ENCODE measurements at places on chromosomes 12 and 14. TPM values are rescaled to one million over a fixed set of nuclear protein-coding genes. Genes with fewer than 3 reads are reported as not detected.

NDUFB1 gene
- 29.7 TPM for total RNA-seq

CCND2 gene
- not detected for total RNA-seq

TBX3 gene
- total RNA-seq = 7.1 TPM

CAPZA3 gene
- total RNA-seq = not detected

CCDC91 gene
- 31.6 TPM for total RNA-seq

KRT79 gene
- total RNA-seq = not detected

PPP1R36 gene
- not detected for total RNA-seq

TAS2R14 gene
- total RNA-seq = 2.6 TPM

IAPP gene
- total RNA-seq = not detected

OTOGL gene
- total RNA-seq = 0.32 TPM

C1S gene
- total RNA-seq = 32.6 TPM

SDR9C7 gene
- total RNA-seq = not detected

- no peak for DNase-seq
Observed at GRCh38 chr14:71773898-71774481, 158.2 kb upstream of the RGS6 start.

GRCh38 chr12:89883630-89884389 is 175.2 kb upstream of the ATP2B1 start:
- peak; percentile 65 for DNase-seq

GRCh38 chr14:60652674-60653651 is 3.7 kb upstream of the SIX1 start:
- no peak for DNase-seq

GRCh38 chr12:57517187-57517586 is 3.1 kb downstream of the DDIT3 start:
- peak; percentile 71 for DNase-seq

DNA sequence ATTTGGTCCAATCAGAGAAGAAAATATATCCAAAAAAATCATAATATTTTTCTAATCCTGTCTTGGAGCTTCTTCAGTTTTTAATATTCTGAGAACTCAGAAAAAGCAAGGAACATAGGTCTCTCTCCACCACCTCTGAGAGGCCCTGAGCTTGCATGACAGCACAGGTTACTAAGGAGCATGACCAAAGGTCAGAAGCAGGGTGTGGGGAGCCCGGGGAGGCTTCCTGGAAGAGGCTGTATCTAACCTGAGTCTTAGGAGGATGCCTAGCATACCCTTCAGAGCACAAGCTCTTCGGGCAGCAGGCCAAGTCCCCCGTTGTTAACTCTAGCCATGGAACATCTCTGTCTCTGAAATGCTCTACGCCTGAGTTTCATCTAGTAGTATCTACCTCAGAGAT is 15.7 kb upstream of the STON2 start:
- no peak for DNase-seq

DNA sequence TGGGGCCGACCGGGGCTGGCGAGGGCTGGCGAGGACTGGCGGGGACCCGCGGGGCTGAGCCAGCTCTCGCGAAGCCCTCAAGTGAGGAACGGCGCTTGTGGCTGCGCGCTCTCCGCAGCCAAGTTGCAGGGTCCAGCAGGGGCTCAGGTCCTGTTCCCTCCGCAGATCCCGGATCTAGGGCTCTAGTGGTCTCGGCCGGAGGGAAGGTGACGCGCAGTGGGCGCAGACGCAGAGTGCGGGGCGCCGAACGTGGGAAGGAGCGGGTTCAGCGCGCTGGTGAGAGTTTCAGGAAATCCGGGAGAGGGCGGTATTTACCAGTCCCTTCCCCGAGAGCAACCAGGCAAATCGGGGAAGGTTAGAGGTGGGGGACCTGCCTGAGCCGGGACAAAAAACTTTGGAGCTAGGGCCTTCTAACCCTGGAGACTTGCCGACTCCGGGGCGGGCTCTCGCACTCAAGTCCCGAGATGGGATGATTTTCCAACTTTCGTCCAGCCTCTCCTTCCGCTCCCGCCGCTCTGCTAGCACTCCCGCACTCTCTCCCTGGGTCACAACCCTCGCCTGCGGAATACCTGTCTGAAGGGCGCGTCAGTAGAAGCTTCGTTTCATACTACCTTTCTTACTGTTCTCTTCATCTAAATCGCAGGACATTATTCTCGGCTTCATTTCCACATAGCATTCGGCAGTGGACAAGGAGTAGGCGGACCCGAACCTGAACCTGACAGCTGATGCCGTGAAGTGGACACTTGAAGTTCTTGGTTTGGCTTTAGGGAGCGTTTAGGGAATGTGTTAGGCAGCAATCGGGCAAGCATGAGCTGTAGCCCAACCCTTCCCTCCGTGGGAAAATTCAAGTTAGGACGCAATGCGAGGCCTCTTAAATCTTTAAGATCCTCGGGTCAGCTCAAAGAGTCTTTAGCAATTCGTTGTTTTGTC is 13.6 kb upstream of the PAX9 start:
- DNase-seq = peak; percentile 56

GRCh38 chr14:61510736-61511557 is 184.4 kb upstream of the HIF1A start:
- no peak for DNase-seq

- peak; percentile 35 for DNase-seq
Observed at GRCh38 chr14:92644171-92644969, 104.1 kb downstream of the LGMN start.

DNA sequence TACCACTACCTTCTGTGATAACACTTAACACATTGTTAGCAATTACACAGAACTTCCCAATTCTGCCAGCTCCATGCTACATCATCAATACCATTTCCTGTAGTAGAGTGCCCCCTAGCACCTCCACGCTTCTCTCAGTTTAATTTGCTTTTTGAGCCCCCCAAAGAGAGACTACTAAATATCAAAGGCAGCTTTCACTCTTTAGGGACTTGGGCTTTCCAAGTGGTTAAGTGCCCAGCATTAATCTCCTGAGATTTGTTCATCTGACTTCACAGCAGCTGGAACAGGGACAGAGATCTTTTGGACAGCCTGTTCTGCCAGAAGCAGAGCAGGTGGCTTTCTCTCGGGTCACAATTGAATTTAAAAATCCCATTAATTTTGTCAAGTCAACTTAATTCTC is 954.9 kb downstream of the DIO2 start:
- no peak for DNase-seq

DNA sequence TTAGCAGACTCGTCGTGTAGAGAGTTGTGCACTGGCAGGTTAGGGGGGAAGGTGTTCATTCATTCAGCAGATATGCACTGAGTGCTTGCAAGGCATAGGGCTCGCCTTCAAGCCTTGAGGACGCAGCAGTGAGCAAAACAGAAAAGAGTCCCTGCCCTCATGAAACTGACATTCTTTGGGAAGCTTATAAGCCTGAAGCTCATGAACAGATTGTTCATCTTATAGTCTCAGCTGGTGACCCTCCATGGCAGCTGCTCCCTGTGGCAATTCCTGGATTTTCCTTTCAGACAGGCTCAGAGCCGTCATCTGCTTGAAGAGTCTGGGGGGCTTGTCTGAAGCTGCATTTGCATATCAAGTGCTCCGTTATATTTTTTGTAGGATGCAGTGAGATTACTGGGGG is 148.4 kb downstream of the PRKCH start:
- DNase-seq = no peak

GRCh38 chr12:41621291-41621690 is 433.2 kb downstream of the PDZRN4 start:
- no peak for DNase-seq

GRCh38 chr12:91651728-91652127 is 469.1 kb upstream of the DCN start:
- no peak for DNase-seq

DNA sequence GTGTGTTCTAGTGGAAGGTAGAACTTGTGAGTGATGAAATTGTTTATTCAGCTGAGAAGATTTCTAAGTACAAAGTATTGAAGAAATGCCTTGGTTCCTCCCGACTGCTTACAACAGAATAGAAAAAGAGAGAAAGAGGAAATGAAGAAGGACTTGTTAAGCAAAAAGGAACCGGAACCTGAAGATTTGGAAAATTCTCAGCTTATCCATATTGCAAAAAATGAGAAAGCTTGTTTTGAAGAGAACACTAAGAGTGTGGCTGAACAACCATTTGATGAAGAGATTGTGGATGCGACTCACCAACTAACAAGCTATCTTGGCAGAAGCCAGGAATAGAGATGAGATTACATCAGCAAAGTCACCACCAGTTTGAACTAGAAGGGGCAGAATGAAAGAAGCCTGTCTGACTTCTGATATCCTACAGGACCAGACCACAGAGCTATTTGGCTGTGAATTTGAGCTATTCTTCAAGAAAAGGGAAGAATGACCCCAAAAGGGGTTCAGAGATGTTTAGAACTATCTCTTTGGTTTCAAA is 15.1 kb downstream of the NDUFA9 start:
- DNase-seq = peak; percentile 49

DNA sequence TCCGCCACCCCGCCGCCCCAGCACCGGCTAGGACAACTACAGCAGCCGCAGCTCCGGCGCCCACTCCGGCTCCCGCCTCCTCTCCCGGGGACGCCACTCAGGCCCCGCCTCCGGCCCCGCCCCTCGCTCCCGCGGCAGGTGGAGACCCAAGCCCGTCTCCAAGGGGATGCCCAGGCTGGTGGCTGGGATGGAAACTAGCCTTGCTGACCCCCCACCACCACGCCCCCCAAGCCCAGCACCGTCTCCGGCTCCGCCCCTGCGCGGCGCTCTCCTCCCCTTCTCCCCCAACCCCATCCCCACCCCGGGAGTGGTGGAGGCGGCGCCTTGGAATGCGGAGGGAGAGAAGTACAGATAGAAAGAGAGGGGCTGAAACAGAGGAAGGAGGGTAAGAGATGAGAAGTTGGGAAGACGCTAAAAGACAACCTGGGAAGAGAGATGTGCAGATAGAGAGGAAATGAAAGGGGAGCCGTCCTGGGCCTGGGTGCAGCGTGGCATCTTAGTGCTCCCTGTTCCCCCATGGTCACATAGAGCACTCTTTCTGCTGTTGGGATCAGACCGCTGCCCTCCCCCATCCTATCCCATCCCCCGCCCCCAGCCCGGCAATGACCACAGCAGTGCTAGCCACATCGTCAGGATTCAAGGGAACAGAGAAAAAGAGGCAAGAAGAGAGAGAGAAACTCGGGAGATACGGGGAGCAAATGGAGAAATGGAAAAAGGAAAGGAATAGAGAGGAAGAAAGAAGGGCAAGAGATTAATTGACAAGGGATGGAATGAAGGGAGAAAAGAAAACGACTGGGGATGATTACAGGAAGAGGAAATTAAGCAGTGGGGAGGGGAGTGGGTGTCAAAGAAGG is at the start of gene ITGA7:
ITGA7 (minus strand) TSS at position 64 of the 854 bp plus-strand sequence. CDS start 222 bp downstream, outside the sequence.
- DNase-seq = peak; percentile 68

- DNase-seq = no peak
Observed at GRCh38 chr14:70898111-70898745, 9.0 kb upstream of the PCNX1 start.

DNA sequence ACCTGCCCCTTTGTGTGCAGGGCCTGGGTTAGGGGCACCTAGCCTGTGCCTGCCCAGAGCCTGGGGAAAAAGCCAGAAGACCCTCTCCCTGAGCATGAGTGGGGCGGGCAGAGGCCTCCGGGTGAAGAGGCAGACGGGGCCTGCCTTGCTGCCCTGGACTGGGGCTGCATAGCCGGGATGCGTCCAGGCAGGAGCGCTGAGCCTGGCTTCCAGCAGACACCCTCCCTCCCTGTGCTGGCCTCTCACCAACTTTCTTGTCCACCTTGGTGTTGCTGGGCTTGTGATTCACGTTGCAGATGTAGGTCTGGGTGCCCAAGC is 216.1 kb downstream of the TMEM121 start:
- DNase-seq = no peak

- DNase-seq = no peak
Observed at GRCh38 chr12:125201090-125201489, 135.9 kb downstream of the AACS start.

GRCh38 chr14:45060551-45060950 is 23.4 kb upstream of the PRPF39 start:
- no peak for DNase-seq

- DNase-seq = no peak
Observed at GRCh38 chr12:130514149-130514551, 176.5 kb downstream of the PIWIL1 start.

GRCh38 chr12:111792155-111792855 is 25.6 kb downstream of the ALDH2 start:
- peak; percentile 32 for DNase-seq

DNA sequence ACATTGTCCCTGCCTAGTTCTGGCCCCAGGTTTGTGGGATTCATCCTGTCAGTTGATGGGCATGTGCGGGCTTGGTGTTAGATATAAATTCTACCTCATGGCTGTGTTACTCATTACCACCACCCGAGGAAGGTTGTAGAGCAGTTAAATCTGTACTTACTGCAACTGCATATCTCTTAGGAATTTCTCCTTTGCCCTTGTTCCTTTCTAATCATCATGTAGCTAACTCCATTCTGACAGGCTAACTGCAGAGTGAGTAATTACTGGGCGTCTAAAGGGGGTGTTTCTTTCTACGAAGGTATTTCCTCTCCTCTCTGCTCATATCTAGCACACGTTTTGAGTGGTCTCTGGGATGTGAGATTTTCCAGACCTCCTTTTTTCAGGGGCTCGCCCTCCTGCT is 1076.7 kb downstream of the TMTC2 start:
- DNase-seq = no peak

DNA sequence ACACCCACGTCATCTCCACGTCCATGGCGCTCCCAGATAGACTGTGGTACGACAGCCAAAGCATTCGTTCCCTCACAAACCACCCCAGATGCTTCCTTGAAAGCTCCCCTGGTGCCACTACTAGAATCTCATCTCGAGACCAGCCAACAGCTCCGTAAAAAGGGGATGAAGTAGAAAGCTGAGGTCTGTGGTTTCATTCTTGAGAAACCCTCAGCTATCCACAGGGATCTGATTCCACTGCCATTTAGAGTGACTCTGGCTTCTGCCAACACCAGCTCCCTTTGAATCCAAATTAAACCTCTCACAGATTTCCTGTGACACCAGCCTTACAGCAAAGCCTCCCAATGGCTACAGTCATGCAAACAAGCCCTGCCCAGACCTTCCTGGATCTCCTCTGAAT is 18.5 kb upstream of the FOXN3 start:
- DNase-seq = no peak

GRCh38 chr14:93295541-93296220 is 37.2 kb downstream of the BTBD7 start:
- no peak for DNase-seq

DNA sequence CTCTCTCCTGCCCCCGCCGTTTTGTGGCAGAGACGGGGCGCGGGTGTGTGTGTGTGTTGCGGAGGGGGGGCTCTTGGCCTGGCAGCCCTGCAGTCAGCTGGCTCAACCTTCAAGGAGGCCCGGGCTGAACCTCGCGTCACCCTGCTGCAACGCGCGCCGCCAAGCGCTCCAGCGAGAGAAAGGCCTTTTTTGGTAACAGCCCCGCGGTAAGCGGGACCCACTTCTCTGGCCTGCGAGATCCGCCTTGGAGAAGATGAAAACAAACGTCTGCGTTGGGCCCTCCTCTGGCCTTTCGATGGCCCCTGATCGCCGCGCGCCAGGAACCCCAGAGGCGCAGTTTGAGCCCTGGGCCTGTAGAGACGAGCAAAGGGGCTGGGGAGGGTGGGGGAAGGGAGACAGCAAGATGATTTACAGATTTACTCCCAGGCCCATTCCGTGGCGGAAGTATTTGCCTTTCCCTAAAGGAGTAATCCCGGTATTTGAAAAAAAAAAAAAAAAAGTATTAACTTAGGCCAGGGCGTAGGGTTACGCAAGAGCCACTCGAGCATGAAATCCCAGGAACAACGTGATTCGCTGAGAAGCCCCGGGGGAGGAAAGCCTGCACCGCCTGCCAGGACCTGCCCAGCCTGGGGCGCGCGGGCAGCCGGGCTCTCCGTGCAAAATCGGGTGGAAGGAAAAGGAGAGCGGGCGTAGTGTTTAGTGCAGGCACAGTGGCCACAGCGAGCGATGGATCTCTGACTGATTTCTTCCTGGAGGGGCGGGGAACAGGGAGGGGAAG is 4.5 kb upstream of the IRF2BPL start:
- DNase-seq = peak; percentile 96

- no peak for DNase-seq
Observed at GRCh38 chr12:113967368-113967767, 1.2 kb upstream of the RBM19 start.
